ENCODE measurements at places on chromosomes 11 and 22.

DNA sequence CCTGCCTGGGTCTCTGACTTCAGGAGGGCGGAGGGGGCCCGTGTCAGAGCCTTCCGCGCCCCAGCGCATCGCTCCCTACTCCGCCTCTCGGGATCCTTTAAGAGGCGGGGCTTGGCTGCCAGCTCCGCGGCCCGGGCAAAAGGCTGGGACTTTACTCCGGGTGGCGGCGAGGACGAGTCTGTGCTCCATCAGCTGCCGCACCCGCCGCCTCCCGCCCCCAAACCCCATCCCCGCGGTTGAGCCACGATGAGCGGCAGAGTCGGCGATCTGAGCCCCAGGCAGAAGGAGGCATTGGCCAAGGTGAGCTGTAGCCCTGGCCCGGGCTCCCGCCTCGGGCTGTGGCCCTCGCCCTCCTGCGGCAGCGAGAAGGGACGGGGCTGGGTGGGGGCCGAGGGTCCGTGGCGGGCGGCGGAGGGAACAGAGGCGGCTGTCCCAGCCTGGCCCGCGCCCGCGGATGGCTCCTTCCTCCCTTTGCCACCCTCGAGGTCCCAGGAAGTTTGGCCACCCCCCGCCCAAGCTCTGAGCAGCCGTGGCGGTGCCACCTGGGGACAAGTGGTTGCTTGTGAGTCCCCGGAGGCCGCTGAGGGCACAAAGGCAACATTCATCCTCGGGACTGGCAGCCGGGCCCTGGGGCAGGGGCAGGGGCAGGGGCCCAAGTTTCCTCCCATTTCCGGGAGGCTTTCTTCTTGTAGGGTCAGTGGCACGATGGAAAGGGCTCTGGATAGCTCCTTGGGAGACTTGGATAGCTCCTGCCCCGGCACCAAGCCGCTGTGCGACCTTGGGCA, at the start of gene SEC14L2:
SEC14L2 (plus strand) TSS at position 148 of the 785 bp plus-strand sequence; CDS start at position 247, 99 bp downstream.
- peak; percentile 84 for DNase-seq

GRCh38 chr11:8567602-8568198, 26.3 kb downstream of the STK33 start:
- DNase-seq = no peak

- DNase-seq = no peak
Measured at GRCh38 chr11:85394283-85394682, 232.9 kb downstream of the DLG2 start.

DNA sequence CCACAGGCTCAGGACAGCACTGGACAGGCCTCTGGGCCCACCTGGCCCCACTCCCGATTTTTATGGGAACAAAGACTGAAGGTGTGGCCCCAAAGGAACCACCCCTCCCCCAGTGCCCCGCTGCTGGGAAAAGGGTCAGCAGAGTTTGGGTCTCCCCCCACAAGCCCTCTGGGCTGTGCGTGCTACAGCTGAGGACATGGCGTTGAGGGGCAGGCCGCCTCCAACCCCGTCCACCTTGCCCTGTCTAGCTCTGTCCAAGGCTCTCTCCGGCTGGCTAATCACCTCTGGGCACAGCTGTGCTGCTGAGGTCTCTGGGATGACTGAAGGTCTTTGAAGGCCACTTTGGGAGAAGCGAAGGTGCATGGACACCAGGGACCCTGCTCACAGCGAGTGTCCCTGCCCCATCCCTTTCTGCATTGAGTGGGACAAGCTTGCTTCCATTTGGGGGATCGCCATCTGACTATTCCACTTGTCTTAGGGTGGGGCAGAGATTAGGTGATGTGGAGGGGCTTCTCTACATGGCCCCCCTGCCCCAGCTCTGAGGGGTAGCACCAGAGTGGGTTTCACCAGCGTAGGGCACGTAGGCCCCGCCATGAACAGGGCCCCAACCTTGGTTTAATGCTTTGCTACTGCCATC, 6.5 kb downstream of the ASCL2 start:
- no peak for DNase-seq

DNA sequence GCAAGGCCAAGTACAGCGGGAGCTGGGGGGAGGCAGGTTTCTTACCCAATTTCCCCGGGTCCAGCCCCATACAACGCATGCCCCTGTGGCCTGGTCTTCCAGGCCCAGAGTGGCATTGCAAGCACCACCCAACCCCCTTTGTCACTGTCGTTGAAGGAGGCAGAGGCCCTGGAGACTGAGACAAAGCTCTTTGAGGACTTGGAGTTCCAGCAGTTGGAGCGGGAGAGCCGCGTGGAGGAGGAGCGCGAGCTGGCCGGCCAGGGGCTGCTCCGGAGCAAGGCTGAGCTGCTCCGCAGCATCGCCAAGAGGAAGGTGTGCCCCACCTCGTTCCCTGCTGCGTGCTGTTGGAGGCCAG, 27.8 kb downstream of the PHLDB1 start:
- no peak for DNase-seq

- DNase-seq = no peak
Measured at GRCh38 chr11:35079611-35080010, 59.4 kb upstream of the CD44 start.

DNA sequence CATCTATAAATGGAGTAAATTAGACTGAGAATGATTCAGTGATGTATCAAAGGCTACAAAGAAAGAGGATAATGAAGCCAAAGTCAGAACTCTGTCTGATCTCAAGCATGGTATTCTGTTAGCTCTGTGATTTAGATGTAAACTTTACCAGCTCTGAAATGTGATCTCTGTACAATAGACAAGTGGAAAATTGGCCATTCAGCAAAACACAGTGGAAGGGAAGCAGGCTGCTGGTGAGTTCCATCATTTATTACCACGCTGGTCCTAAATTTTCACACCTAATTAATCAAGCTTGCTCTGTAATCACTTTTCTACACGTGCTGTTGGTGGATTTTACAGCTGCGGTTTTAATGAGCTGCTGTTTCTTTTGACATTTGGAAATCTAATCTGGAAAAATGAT, 145.1 kb upstream of the OPCML start:
- DNase-seq = no peak

DNA sequence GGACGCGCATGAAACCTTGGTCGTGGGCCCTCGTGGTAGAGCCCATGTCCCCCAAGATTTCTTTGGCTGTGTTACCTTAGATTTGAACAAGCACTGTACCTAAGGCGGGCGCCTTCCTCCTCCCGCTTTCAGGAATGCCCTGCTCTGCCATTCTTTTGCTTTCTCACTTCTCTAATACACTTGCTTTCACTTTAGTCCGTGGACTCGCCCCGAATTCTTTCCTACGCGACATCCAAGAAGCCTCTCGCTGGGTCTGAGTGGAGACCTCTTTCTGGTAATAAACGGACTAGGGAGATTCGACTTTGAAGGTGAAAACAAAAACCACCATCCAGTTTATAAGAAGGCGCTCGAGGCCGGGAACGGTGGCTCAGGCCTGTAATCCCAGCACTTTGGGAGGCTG, 1.2 kb upstream of the NUP50 start:
- no peak for DNase-seq

GRCh38 chr22:46976598-46976997, 214.1 kb downstream of the TBC1D22A start:
- DNase-seq = no peak

DNA sequence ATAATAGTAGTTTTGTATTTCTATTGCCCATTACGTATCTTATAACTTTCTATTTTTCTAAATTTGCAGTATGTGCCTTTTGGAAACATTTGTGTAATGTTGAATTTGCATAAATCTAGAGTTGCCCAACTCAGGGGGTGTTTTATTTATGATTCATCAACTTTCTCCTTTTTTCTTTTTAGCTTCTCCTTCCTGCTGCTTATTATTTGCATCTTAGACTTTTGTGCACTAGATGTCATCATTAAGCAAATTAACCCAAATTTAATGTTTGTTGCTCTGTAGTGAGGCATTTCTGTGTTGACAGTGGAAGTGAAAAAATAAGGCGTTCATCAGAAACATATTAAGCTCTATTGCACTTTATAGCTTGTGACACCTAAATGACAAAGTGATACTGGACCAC, 56.2 kb upstream of the ZBED5 start:
- DNase-seq = no peak

- DNase-seq = no peak
Measured at GRCh38 chr11:106278391-106278790, 200.9 kb downstream of the AASDHPPT start.

DNA sequence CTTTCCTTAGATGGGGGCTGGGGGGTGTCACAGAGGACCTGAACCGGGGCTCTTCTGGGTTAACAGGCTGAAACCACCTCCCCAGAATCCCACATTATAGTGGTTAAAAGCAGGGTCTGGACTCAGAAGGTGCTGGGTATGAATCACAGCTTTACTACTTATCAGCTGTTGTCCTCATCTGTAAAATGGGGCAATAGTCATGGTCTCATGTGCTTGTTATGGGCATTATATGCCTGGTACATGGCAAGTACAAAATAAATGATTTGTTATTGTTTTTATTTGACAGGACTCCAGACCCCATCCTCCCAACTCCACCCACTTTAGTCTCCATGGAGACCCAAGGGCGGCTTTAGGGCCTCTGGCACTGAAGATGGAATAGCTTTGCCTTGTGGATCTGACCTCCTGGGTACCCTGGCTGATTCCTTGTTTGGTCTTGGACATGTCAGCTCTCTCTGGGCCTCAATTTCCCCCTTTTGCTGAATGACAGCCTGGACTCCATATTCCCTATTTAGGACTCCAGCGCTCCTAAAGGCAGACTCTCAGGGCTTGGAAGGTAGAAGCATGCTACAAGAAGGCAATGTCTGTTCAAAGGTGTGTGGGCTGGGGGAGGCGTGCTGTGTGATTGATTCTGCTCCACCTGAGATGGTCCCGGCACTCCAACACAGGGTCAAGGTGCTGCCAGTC, 812 bp upstream of the SMTN start:
- no peak for DNase-seq

GRCh38 chr11:57240007-57240406, 3.0 kb upstream of the APLNR start:
- DNase-seq = no peak

DNA sequence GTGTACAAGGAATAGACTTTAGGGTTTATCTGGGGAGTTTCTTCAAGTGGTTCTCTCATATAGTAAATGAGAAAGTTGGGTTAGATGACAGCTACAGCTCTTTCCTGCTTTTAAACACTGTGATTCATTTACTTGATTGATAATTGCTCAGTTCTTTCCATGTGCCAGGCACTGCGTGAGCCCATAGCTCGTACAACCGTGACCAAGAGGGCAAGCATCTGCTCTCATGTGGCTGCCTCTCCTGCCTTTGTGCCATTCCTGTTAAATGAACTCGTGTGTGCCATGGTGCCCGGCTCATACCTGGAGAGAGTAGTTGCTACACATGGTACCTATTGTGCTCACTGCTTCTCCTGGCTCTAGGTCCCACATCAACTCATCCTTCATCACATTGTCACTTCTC, 206.3 kb downstream of the SNX19 start:
- no peak for DNase-seq

GRCh38 chr11:88070437-88070836, 104.8 kb downstream of the RAB38 start:
- no peak for DNase-seq

DNA sequence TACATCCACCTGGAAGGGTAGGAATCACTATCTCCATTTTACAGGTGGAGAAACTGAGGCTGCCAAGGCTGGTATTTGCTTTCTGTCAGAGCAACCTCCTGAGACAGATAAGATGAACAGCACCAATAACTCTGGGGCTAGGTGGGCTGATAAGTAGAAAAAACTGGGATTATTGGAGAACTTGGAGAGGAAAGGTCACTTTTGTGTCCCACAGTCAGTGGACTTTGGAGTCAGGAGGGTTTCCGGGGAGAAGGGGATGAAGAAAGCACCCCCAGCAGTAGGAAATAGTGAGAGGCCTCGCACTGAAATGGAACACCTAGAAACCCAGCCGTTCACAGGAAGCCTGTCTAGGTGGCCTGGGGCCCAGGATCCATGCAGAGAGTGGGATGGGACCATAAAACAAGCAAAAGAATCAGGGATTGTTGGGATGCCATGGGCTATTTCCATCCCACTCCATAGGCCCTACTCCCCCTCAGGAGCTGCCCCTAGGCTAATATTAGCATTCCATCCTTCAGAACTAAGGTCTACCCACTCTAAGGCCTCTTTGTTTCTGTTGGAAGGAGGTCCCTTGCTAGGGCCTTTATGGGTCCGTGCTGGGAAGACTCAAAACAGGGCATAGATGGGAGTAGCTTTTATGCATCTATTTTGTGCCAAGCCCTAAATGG, 31.0 kb upstream of the FCHSD2 start:
- no peak for DNase-seq

DNA sequence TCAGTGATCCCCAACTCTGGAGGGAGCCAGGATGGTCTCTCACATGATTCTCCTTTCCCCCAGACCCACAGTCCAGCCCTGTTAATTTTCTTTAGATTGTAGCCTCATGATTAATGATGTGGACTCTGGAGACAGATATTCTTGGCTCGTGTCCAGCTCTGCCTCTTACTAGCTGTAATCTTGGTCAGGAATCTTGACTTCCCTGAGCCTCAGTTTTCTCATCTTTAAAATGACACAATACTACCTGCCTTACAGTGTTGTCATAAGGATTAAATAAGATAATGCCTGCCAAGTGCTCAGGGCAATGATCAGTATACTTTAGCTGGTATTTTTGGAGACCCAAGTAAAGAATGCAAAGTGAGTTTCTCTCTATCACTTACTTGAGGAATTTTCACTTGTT, 60.0 kb downstream of the SPECC1L start:
- DNase-seq = no peak

GRCh38 chr11:30322826-30323710, at the start of gene ARL14EP:
Gene ARL14EP, plus strand, starts transcription at chr11:30323104. Its CDS starts 7,845 bp downstream, at chr11:30330949.
- peak; percentile 94 for DNase-seq

DNA sequence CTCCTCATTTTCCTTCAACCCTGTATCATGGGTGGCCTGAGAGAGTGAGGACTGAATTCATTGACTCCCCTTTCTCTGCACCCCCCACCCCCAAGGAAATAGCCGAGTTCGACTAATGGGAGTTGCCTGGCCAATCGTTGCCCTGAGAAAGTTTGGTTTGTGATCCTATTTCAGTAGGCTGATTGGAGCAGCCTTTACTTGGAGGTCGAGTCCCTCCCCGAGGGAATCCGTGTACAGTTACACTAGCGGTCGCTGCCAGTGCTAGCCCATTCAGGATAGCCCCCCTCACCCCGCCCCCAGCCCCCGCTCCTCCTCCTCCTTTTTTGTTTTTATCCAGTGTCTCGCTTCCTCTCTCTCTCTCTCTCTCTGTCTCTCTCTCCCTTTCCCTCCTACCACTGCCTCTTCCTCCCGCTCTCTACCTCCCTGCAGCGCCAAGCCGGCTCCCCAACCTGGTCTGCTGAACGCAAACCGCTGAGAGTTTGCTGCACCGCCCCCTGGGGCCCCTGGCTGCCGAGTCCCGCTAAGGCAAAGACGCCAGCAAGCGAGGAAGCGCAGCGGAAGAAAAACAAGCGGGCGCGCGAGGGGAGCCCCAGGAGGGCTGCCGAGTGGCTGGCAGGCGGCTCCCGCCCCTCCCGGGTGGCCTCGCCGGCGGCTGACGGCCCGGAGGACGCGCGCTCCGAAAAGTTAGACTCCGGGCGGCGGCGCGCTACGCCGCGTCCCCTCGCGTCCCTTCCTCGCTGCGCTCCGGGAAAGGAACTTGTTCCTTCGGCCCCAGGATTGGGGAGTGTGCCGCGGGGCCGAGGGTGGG, at the start of gene GRAMD1B:
GRAMD1B (plus strand) TSS at position 357 of the 808 bp plus-strand sequence. CDS start 524 bp downstream, outside the sequence.
- peak; percentile 90 for DNase-seq

DNA sequence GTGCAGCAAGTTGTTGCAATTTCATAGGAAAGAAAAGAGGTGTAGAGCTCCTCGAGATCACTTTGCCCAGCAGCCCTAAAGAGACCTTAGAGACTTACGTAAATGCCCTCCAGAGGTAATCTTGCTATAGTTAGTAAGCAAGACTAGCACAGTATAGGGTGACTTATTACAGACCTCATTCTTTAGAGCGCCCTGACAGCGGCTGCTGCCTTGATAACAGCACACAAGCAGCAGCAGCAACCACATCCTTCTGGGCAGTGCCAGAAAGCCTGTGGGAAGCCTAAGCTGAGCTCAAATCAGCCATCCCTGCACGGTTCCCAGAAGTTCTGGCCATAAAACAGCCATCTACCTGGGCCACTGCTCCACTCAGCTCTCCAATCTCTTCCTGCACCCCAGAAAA, 22.6 kb upstream of the OR56B1 start:
- no peak for DNase-seq

Measured in activated CD4-positive, alpha-beta T cell treated with anti-CD3 and anti-CD28 coated beads for 36 hours (primary cell).